ENCODE measurements at places on chromosomes 12 and 14.

DNA sequence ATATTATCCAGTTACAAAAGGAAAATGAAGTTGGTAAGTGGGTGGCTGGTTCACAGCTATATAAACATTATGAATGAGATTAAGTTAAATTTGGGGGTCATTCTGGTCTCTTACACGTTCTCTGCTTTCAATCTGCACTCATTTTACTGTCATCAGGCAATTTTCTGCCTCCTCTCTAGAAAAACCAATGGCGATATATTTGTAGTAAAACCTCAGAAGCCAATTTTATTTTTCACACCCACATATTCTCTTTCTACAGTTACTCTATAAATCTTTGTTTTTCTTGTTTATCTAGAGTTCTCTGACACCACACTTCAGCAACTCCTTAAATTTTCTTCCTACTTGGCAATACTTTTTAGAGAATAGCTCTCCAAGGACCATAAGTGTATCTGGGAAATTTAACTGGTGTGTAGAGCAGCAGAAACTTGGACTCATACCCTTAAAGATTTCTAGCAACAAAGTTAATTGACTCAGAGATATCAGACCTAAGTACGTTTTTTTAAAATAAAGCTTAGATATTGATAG lies 926.9 kb downstream of the TMTC2 start:
- DNase-seq, result no peak

- DNase-seq, result no peak
These were observed 76.7 kb downstream of the DIP2B start for GRCh38 chr12:50581226-50582184.

DNA sequence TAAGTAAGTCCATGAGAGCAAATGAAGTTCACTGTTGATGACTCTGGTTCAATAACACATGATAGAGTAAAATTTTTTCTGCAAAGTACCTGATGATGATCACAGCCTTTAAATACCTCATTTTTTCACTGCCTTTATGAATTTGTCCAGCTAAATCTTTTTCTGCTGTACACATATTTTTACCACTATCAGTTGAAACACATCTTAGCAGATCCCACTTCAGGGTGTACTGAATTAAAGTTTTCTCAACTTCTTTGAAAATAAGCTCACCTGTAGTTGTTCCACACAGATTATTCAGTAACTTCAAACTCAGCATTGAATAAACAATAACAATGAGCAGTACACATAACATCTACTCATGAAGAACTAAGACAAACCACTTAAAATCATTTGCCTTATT lies 385.9 kb downstream of the NELL2 start:
- DNase-seq, result no peak

DNA sequence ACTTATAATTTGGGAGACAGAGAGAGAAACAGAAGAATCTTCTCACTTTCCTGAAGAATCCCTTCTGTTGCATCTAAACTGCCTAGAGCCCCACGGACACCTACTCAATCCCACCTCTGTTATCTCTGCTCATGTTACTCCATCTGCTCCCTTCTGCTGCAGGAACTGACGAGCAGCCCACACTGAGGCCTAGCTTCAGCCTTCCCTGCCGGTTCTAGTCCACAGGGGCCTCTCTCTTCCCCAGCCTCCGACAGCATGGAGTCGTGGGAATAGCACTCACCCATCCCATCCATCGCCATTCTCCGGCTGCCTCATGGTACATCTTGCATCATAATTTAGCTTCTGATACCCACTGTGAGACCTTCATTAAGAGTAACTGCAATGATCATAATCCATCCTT lies 4.0 kb downstream of the RAB15 start:
- no peak for DNase-seq

DNA sequence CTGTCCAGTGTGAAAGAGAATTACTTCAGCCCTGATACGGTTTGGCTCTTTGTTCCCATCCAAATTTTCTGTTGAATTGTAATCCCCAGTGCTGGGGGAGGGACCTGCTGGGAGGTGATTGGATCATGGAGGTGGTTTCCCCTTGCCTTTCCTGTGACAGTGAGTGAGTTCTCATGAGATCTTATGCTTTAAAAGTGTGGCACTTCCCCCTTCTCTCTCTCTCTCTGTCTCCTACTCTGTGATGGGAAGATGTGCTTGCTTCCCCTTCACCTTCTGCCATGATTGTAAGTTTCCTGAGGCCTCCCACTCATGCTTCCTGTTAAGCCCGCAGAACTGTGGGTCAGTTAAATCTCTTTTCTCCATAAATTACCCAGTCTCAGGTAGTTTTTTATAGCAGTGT lies 5.5 kb upstream of the SLC15A5 start:
- no peak for DNase-seq

DNA sequence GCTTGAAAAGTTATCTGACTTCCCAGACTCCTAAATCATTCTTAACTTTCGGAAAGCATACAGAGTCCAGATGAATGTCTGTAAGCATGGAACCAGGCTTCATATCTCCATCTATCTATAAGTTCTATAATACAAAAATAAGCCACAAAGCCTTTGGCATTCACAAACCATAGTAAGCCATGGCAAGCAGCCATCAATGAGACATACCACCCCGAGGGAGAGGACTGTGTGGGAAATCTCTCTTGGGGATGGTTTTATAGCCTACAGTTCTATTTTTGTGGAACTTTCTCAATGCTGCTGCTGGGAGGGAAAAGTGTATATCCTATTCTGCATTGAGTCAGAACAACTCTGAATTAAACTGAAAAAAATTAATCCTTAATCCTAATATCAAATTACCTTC lies 20.4 kb downstream of the EGLN3 start:
- no peak for DNase-seq

- no peak for DNase-seq
These were observed 23.0 kb upstream of the NRDE2 start for GRCh38 chr14:90354551-90355298.

- no peak for DNase-seq
These were observed 14.1 kb downstream of the ALDH1L2 start for GRCh38 chr12:105069936-105070702.

DNA sequence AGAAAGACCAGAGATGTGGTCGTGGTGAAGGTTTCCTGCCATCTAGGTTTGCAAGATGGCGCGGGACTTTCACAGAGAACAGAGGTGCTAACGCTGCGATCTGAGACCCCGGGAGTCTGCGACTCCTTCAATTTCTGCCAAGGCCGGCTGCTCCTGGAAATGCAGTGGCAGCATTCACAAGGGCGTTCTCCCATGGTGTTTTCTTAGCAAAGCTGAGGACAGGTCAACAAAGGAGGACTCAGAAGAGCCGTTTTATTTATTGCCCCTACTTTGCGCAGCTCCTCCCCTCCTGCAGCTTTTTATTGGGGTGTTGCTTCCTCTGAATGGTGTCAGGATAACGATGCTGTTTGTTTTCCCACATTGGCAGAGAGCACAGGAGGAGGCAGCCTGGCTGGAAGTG lies 86.3 kb downstream of the TMEM132C start:
- DNase-seq, result no peak

DNA sequence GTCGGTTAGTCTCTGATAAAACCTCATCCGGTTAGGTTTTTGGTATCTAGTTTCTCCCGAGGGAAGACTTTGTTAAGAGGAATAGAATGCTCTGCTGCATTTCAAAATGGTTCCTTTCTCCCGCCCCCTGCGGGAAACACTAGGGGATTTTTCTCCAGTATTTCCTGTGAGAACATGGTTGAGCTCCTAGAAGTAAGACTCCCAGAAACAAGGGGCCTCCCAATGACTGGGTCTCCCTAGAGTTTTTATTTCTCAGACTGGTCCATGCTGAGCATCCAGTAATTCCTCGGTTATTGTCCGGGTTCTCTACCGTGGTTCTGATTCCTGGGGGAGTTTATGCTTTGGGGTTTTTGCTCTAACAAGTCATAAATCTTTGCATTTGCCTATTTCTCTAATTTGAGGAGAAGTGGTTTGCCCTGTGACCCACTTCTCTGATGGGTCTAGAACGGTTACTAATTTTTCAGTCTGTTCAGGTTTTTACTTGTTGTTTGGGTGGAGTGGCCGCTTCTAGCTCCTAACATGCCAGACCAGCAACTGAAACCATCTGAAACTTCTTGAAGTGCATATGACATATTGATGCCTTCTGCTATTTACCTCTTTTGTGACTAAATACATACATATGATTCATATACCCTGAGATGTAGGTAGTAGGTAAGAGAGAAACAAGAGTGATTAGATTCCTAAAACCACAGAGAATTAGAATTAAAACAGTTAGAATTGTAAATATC lies 25.1 kb downstream of the TESPA1 start:
- no peak for DNase-seq

GRCh38 chr14:76776428-76777251 lies 15.4 kb downstream of the VASH1 start:
- DNase-seq, result no peak

Data from activated CD4-positive, CD25-positive, alpha-beta regulatory T cell (primary cell).